ENCODE measurements at places on chromosomes 7 and 10.

- no peak for DNase-seq
Observed at GRCh38 chr7:110974441-110974840, 116.5 kb upstream of the LRRN3 start.

DNA sequence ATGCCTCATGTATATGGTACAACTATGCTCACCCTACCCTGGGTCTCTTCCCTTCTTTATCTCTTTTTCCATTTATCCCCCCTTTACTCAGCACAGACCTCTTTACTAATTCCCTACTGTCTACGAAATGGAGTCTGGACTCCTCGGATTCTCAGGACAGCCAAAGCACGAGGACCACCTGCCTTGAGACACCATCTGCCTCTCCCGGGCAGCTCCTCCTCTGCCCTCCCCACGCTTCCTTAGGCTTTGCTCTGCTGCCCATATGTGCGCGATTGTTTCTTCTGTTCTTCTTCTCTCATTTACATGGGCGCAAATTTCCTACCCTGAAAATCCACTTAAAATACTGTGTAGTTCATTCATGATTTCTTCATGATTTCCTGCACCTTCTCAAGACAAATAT lies 62.7 kb upstream of the STK17A start:
- DNase-seq: no peak

DNA sequence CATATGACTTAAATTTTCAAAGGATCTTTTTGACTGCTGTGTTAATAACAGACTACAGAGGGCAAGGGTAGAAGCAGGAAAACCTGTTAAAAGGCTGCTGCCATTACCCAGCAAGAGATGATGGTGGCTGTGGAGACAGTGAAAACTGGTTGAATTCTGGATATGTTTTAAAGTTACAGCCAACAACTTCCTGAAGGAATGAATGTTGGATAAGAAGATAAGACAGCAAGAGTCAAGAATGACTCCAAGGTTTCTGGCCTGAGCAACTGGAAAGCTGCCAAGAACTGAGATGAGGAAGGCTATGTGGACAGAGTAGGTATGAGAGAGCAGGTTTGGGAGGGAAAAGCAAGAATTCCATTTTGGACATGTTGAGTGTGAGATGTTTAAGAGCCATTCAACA lies 19.1 kb downstream of the CNOT4 start:
- DNase-seq: no peak

DNA sequence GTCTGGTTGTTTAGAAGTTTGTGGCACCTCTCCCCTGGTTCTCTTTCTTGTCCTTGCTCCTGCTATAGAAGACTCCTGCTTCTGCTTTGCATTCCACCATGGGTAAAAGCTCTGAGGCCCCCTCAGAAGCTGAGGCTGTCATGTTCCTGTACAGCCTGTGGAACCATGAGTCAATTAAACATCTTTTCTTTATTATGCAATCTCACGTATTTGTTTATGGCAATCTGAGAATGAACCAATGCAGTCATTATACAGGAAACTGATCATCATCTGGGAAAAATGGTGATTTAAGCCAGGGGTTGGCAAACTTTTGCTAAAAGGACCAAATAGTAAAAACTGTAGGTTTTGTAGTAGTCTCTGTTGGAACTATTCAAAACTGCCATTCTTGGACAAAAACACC lies 175.4 kb downstream of the CSTF2T start:
- peak; percentile 8 for DNase-seq

- DNase-seq: peak; percentile 46
Observed at GRCh38 chr7:22589641-22590201, 89.7 kb upstream of the STEAP1B start.

DNA sequence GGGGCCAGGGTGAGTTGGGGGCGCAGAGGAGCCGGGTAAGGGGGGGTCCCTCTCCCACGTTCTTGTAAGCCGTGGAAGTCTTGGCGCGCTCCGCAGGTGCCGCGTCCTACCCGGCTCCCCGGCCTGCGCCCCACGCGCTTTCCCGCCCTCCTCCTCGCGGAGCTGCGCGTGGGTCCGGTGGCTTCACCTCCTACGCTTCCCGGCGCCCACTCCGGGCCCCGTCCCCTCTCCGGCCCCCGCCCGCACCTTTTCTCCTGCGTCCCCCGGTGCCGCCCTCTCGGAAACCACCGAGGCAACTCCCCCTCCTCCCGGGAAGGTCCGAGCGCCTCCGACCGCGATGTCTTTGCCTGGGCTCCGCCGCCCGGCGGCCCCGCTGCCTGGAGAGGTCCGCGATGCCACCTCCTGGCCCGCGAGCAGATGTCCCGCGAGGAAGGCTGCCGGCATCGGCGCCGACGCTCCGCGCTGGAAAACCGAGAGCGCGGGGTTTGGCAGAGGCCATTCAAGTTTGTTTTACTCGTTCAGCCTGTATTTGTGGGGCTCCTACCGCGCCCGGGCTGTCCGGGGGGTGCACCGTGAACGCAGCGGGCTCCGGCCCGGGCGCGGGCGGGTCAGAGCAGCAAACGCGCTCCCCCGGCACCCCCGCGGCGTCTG lies 2.4 kb upstream of the NKX6-2 start:
- peak; percentile 75 for DNase-seq

DNA sequence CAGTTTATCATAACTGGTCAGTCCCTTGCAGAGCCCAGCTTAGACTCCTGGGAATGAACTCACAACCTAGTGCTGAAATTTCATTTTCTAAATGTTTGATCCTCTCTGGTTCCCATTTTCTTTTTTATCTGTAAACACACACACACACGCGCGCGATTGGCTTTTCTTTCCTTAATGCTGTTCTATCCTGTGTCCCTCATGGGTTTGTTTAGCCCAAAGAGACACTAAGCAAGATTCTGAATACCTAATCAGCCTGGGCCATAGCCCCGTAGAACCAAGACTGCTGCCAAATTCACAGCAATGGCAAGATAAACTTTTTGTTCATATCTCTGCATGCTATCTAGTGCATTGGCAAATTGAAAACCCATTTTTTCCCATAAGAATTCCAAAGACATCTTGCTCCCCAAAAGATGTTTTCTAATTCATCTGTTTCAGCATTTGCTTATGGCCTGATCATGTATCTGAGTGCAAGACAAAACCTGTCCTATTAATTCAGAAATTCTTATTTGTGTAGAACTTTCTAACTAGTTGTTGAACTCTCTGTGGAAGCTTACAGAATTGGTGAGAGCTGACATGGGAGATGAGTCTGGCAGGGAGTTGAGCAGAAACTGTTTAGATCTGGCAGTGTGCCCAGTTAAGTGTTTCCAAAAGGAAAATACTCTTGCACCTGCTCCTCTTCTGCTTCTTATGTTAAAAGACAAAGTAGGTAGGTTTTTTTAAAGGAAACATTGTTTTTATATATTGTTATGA lies 1.8 kb upstream of the IFIT1 start:
- no peak for DNase-seq

GRCh38 chr7:98294798-98295382 lies 13.4 kb downstream of the BRI3 start:
- peak; percentile 69 for DNase-seq

DNA sequence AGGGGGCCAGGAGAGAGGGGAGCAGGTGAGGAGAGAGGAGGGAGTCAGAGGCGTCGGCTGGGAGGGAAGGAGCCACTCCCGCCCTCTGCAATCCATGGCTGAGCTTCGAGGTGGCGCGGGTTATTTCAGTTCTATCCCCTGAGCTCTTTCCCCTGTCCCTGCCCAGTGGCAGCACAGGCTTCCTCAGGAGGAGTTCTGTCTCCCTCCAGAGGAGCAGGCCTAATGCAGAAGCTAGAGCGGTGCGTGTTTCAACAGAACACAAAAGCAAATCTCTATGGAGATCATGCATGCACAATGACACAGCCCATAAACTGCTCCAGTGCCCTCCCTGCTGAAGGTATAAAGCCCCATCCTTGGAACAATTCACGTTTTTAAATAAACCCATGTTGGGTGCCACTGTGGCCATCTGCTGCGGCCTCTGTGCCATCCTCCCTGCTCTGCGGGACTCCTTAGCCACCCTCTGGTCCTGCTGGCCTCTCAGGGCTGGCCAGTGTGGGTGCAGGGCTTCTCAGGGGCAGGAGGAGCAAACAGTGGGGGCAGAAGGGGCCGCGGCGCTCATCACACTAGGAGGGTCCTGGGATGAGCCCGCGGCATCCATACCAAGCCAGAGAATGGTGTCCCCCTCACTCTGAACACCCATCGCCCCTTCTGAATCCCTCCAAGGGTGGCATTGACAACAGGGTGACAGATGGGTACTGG lies 192.6 kb upstream of the LYZL2 start:
- DNase-seq: peak; percentile 58

DNA sequence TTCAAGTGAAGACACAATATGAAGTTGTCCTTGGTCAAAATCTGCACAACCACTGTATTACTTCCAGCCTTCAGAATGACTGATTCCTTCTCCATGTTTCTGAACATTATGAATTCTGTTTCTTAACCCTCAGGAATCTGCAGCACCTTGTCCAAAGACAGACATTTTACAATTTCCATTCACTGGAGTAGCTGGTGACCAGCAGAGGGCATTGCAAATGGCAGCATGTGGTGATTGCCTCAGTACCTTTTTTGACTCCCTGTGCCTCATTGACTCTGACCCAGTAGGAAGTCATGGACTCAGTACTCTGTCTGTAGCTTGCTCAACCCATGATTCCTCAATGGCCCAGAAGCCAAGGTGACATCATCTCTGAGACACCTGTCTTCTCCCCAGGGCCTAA lies 879 bp upstream of the VPS41 start:
- DNase-seq: no peak

GRCh38 chr7:74617180-74617744 lies 40.3 kb upstream of the GTF2I start:
- DNase-seq: no peak

- DNase-seq: no peak
Observed at GRCh38 chr10:6228010-6228511, 25.3 kb downstream of the PFKFB3 start.

GRCh38 chr7:112427984-112428383 lies 22.3 kb upstream of the IFRD1 start:
- no peak for DNase-seq

DNA sequence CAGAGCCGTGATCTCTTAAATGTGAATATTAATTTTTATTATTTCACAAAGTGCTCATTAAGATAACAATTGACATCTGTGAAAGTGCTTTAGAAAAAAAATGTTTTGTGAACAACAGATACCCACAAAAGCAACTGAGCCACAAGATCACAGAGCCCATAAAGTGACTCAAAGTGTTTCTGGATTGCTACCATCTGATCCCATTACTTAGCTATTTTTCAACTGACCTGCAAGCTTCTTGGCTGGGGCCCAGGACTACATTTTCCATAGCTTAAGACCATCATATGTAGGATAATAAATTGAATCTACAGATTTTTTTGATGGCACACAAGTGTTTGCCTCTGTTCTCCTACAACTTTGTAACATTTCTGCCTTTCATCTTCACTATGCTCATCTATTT lies 674.4 kb downstream of the PHTF2 start:
- peak; percentile 12 for DNase-seq
